Retinal pigment epithelial cell (primary cell): ENCODE measurements at places on chromosomes 12 and 14.

DNA sequence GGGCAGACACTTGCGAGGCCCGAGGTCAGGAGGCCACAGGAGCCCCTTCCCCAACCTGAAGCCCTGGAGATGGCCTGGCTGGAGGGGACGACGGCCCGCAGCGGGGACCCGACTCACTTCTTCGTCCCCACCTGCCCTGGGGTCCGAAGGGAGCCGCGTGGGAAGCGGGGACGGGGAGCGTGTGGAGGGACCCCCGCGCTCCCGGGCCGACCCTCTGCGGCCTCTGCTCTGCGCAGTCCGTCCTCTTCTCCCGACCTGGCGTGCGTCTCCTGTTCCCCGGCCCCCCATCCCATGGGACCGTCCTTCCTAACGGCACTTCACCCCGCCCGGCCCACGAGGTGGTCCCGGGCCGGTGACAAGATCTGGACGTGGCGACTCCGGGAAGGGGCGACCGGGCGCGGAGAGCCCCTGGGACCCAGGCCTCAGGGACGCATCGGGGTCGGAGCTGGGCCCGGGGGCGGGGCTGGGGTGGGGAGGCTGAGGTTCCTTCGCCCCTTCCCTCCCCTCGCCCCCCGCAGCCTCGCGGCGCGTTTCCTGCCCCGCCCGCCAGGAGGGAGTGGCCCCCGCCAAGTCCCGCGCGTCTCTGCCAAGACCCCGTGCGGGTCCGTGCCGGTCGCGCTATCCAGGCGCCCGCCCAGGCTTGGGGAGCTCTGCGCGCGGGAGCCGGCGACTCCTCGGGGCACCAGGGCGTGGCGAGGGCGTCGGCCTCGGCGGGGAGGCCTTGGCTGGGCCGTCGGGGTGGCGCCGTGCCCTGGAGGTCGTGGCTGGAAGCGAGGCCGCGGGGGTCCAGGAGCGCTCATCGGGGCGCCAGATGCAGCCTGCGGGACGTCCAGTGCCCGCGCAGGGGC lies 97.1 kb downstream of the TNFAIP2 start:
- no peak for DNase-seq

DNA sequence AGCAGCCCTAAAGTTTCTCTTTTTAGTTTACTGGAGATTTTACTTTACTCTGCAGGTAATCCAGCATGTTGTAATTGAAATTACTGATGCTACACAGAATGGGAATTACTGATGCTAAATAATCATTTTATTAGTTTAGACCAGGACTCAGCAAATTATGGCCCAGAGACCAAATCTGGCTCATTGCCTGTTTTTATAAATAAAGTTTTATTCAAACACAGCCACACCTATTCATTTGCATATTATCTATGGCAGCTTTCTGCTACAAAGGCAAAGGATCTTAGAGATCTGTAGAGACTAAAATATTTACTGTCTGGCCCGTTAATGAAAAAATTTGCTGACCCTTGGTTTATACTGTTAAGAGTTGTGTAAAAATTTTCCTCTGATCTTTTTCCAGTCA lies 216.1 kb downstream of the FUT8 start:
- DNase-seq, result no peak

- no peak for DNase-seq
Observed at GRCh38 chr14:86973177-86973576, 1019.8 kb downstream of the GALC start.

DNA sequence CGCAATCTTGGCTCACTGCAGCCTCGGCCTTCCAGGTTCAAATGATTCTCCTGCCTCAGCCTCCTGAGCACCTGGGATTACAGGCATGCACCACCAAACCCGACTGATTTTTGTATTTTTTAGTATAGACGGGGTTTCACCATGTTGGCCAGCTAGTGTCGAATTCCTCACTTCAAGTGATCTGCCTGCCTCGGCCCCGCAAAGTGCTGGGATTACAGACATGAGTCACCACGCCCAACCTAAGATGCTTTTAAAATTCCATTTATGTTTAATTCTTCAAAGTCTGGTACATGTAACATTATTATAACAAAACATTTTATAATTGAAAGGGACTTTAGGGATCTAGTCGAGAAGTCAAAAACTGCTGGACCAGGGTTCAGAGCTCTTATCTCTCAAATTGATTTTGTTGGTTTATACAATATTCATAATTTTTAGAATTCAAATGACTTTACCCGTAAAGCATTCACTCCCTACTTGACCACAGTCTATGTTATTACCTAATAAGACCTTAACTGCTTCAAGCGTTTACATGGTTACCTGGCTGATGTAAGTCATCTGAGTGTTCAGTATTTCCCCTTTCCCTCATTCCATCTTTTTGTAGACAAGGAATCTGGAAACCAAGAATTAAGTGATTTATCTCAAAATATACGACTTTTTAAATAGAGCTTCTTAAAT lies 28.2 kb downstream of the RAP1B start:
- DNase-seq, result peak; percentile 47

DNA sequence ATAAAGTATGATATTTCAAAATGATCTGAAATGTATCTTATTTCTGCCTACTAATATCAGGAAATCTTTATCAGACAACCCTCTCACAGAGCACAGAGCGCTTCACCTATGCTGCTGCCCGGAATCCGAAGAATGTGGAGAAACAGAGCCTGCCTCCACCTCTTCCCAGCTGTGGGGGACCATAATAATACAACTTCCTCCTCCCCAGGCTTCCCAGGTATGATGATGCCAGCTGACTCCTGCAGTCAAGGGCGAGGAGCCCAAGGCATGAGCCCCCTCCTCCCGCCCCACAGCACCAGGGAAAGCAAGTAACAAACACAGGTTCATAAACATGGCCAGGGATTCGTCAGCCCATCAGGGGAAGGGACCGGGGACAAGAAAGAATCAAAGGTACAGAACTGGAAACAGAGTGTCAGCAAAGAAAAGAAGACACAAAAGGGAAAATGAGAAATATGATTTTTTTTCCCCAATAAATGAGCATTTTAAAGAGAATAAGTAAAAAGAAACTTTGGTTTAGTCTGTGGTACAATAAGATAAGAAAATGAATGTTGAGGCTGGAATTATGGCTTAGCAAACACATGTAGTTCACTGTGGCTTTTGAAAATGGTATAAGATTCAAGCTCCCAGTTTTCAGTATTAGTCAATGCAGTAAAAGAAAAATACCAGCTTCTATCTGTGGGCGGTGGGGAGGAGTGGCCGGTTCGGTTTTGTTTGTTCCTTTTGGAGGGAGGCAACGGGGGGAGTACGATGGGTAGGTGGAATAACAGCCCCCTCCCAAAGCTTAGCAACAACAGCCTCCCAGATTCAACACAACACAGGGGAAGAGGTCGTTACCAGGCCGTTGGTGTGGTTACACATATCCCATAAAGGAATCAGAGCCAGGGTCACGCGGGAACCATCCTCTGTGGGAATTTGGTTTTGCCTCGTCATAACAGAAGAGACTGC lies 68.3 kb downstream of the SETD3 start:
- no peak for DNase-seq

DNA sequence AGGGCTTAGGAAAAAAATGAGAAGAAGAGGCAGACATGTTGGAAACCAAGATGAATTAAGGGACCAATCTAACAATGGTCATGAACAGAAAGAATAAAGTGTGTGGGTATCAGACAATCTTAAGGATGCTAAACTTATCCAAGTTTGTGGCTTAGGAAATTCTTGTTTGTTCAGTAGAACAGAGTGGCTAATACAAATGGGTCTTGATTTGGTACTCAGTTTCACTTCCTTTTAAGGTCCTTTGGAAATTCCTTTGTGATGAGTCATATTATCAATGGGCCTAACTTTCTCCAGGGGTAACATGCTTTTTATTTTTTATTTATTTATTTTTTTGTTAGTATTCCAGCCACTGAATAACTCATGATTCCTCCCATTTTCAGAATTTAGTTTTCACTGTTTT lies 1154.7 kb upstream of the FLRT2 start:
- no peak for DNase-seq

DNA sequence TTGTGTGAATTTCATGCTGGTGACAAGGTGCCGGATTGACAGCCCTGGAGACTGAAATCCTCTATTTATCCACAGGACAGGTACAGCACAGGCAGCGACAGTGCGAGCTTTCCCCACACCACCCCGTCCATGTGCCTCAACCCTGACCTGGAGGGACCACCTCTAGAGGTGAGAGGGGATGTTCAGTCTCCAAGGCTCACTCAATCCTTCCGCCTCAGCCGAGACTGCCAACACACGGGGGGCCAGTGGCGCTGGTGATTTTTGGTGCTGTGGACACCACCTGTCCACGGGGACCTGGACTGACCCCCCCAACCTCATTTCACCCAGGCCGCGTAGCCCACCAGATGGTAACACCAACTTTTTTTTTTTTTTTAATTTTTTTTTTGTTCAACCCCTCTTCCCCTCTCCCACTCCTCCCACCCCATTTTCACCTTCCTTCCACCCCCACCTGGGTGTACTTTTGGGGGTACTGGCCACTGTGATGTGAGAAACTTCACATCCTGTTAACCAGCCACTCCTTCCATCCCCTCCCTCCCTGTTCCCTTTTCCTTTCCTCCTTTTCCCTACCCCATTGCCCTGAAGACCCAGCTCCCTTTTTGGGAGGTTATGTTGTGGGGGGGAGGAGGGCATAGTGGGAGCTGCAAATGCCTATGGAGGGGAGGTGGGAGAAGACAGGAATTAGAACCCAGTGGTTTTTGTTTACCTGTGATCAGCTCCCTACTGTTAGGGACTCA lies 12.9 kb downstream of the PCBP2 start:
- DNase-seq, result no peak
